ENCODE measurements at places on chromosomes 3 and 15.

- no peak for DNase-seq
Measured at GRCh38 chr15:73190189-73190601, 137.9 kb downstream of the NEO1 start.

DNA sequence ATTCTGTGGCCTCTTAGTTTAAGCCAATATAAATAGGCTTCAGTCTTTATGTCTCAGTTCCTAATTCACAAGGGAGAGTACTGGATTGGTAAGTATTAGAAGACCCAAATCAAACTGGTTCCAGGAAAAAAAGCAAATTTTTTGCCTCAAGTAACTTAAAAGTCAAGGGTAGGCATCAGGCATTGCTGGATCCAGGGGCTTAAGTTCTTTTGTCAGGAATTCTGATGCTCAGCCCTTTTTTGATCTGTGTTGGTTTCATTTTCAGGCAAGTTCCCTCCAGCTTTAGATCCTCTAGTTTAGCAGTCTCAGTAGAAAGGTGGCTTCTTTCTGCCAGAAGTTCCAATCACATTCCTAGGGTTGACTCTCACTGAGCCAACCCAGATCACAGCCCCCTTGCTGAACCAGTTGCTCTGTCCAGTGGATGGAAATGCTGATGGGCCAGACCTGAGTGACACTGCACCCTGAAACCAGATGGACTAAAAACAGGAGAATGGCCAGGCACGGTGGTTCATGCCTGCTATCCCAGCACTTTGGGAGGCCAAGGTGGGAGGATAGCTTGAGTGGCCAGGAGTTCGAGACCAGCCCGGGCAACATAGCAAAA, 253.5 kb downstream of the SHQ1 start:
- no peak for DNase-seq

DNA sequence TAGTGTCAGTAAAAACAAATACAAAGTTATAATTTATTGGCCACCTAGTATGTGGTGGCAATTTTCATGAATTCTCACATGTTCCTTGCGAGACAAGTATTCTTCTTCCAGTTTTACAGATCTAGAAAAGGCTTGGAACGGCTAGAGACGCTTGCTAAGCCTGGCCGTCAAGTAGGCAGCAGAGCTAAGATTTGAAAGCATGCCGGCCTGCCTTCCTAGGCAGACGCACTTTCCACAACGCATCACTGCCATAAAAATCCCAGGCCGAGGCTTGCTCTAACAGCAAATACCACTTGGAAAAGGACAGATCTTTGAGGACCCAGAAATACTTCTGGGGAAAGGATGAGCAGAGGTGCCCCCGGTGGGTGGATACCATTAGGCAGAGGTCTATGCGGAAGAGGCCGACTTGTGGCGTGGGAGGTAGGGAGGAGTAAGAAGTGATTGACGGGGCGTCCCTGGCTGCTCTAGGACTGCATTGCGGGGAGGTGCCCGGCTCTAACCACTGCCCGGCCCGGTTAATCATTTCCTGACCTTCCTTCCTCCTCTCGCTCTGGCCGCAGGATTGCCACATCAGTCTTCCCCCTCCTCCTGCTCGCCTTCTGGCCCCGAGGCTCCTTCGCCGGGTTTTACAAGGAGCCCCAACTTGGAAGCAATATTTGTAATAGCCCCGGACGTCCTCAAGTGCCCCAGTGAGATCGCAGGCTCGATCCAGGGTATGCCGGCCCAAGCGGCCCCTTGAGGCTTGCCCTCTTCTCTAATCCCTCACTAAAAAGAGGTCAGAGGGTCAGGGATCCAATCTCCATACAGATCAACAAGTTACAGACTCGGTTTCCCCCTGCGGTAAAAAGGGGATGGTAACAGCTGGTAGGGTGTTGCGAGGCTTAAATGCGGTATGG, 1.3 kb upstream of the USP3 start:
- peak; percentile 37 for DNase-seq

GRCh38 chr15:53115563-53115962, 325.4 kb upstream of the ONECUT1 start:
- no peak for DNase-seq

DNA sequence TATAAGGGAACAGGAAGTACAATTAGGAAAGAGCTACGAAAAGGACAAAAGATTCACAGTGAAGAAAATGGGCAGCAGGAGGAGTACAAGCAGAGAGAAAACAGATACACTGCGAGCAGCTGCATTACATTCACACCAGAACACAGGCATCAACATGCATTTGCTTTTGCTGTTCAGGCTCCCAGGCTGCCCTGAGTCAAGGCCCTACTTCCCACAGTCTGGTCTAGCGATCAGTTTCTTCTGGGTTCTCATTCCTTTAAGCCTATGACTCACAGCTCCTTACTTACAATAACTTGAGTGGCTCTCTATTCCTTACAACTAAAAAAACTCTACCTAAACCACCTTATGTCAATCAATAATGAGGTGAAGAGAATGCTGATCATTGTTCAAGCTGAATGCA, 24.5 kb upstream of the ZNF445 start:
- no peak for DNase-seq

- no peak for DNase-seq
Measured at GRCh38 chr3:79306934-79307570, 460.7 kb downstream of the ROBO1 start.

DNA sequence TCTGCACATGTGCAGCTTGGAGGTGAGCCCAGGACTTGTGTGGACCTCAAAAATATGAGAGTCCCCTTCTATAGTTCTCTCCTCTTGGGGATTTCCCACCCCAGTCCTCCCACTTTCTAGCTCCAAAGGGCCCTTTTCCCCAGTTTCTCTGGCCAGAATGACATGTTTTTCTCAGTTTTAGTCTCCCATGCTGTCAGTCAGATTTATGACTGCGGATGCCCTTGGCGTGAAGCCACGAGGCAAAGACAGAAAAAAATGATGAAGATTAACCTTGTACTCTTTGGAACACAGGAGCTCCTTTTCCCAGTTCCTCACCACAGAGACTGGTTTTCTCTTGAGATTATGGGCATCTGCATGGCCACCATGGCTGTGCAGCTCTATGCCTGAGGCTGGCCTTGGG, 72.0 kb upstream of the TTBK2 start:
- no peak for DNase-seq

- no peak for DNase-seq
Measured at GRCh38 chr3:9399746-9400145, 2.3 kb downstream of the SETD5 start.

GRCh38 chr15:94587113-94587512, 355.8 kb downstream of the MCTP2 start:
- no peak for DNase-seq

DNA sequence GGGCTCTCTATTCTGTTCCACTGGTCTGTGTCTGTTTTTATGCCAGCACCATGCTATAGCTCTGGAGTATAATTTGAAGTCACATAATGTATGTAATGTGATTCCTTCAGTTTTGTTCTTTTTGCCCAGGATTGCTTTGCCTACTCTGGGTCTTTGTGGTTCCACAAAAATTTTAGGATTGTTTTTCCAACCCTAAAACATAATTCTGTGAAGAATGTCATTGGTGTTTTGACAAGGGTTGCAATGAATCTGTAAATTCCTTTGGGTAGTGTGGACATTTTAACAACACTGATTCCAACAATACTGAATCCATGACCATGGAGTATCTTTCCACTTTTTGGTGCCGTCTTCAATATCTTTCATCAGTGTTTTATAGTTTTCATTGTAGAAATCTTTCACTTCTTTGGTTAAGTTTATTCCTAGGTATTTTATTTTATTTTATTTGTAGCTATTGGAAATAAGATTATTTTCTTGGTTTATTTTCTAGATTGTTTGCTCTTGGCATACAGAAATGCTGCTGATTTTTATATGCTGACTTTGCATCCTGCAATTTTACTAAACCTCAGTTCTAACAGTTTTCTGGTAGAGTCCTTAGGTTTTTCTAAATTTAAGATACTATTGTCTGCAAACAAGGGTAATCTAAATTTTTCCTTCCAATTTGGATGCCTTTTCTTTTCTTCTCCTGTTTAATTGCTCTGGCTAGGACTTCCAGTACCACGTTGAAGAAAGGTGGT, 29.7 kb downstream of the TJP1 start:
- no peak for DNase-seq

GRCh38 chr3:25594007-25594502, 70.7 kb downstream of the TOP2B start:
- DNase-seq, result peak; percentile 5

DNA sequence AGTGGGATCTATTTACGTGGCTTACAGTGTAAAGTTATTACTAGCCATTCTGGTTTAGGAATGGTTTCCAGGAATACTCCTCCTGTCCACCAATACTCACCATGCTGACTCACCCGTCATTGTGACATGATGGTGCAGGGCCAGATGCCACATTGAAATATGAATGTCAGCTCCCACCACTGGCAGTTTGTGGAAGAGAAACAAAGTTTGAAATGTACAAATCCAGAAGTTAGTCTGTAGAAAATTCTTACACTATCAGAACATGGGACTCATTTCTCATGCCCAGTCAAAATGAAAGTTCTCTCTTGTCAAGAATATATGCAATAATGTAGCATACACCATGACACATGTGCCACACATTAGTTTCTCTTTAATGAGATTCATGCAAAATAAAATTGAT, 14.4 kb upstream of the TSPAN3 start:
- no peak for DNase-seq

- no peak for DNase-seq
Measured at GRCh38 chr3:29494305-29495036, 213.6 kb downstream of the RBMS3 start.

DNA sequence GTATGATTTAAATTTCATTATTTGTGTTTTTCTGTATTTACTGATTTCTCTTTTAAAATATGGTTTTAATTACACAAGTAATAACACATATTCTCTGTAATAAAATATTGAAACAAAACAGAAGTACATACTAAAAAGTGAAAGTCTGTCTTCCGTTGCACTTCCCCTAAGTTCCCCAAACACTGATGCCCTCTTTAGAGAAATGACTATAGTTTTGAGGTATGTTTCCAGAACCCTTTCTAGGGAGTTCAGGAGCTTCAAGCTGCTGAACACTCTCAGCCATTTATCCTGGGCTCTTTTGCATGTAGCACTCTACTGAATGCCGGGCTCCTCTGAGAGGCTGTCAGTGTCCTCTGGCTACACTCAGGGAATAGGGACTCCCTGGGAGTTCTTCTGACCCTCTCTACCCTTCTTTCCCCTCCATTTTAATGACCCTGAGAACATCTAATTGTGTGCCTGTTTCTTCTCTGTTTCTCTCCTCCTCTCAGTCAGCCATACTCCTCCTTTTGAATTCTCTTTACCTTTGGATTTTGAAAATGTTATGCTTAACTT, 60.4 kb upstream of the KCNAB1 start:
- DNase-seq, result no peak

GRCh38 chr3:22089284-22089683, 338.3 kb upstream of the ZNF385D start:
- no peak for DNase-seq

DNA sequence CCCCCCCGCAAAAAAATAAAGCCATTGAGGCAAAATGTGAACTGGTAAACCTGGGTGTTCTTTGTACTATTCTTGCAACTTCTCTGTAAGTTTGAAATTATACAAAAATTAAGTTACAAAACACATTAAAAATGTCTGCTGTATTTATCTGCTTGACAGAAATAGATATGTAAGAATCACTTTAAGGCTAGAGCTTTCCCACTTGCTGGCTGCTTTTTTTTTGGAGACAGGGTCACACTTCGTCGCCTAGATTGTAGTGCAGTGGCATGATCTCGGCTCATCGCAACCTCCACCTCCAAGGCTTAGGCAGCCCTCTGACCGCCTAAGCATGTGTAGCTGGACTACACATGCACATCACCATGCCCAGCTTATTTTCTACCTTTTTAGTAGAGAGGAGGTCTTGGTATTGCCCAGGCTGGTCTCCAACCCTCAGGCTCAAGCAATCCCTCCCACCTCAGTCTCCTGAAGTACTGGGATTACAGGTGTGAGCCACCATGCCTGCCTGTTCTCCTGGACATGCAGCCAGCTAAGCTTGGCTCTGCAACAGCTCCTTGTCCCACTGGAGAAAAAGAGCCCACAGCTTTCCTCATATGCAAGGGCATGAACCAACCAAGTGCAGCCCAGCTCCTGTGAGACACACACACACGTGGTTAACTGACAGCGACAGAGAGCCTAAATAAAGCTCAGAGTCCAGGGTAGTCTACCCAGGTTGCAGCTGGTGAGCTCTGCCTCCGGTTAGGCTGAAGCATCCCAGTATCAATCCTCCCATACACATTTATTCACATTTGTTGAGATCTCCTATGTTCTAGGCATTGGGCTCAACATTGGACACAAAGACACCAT, 4.5 kb downstream of the RPS17 start:
- DNase-seq, result no peak

- DNase-seq, result no peak
Measured at GRCh38 chr15:65631503-65631902, 9.8 kb downstream of the SLC24A1 start.

- DNase-seq, result no peak
Measured at GRCh38 chr3:165464736-165465135, 268.6 kb upstream of the SLITRK3 start.

- DNase-seq, result no peak
Measured at GRCh38 chr3:149586871-149587270, 71.0 kb downstream of the WWTR1 start.

DNA sequence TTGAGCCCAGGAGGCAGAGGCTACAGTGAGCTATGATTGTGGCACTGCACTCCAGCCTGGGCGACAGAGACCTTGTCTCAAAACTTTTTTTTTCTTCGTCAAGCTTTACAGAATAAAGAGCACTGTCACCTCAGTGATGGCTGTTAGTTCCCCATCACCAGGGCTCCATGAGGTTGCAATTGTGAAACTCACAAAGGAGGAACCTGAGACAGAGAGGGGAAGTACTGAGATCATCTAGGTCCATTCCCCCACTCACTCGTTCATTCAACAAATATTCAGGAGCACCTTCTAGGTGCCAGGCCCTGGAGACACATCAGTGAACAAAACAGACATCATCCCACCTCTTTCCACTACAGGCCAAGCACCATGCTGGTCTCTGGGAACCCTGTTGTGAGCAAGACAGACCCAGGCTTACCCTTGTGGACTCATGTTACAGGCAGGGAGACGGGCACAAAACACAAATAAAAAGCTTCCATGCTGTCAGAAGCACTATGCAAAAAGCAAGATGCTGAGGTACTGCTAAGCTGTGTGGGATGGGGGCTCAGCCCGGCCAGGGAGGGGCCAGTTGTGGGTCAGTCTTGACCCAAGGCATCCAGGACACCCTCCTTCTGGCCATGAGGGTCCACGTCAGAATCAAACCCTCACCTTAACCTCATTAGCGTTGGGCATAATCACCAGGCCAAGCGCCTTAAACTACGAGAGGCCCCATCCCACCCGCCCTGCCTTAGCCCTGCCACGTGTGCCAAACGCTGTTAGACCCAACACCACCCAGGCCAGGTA, 2.1 kb upstream of the RHO start:
- DNase-seq, result no peak

GRCh38 chr15:65286069-65286703, 497 bp downstream of the PARP16 start:
- DNase-seq, result no peak
